ENCODE measurements at places on chromosomes 16 and 17. TPM values are rescaled to one million over a fixed set of nuclear protein-coding genes. Genes with fewer than 3 reads are reported as not detected.
A peak's percentile ranks its signal among the peaks of the same experiment; 100 is the strongest.

DNA sequence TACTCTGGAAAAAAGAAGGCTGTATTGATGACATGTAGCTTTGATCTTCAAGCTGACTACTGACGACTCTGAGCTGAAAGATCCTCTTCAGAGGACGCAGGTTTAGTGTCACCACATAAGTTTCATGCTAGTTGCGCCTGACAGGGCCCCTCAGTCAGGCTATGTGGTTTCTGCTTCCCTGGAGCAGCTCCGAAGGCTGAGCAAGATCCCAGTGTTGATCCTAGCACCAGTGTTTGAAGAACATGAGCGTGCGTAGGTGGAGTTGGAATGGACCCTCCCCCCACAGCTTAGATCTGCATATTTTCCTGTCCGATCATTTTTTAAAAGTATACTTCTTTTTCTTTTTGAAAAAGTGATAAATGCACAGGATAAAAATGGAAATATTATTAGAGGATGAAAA lies 17.3 kb downstream of the BANP start:
- no peak for DNase-seq

DNA sequence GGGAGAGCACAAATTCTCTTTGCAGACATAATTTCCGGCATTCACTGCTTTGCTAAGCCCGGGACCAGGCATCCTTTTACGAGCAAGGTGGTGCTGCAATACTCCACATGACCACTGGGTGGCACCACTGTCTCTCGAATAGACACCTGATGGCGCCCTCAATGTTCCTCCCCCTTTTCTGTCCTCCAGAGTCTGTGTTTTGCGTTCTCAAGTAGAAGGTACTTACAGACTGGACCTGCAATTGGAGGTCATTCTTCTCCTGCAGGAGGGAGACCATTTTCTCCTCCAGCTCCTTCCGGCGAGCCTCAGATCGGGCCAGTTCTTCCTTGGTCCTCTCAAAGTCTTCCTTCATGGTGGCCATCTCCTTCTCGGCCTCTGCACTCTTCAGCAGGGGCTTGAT lies 45.2 kb downstream of the MYH13 start:
- peak; percentile 83 for DNase-seq

The NPIPB9 gene
- 0.30 TPM for total RNA-seq

- no peak for DNase-seq
These were observed 90.5 kb downstream of the C16orf78 start for GRCh38 chr16:49464093-49464492.

DNA sequence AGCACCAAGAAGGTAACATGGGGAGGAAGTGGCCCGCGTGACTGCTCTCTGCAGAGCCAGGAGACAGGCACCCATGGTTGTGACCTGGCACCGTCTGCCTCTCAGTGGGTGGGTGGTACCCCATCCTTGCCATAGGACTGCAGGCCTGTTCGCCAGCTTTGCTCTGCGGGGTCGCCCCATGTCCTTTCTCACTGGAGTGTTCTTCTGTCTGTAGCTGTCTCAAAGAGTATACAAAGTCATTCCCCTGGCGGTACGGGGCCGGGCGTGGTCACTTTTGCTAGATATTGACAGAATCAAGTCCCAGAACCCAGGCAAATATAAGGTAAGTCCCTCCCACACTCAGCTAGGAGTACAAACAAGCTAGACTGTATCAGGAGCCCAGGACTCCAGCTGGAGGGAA lies 6.0 kb downstream of the TBC1D26 start:
- DNase-seq: no peak

GRCh38 chr17:29138971-29139691 lies 41.1 kb downstream of the MYO18A start:
- peak; percentile 78 for DNase-seq

- DNase-seq: no peak
These were observed 73.1 kb downstream of the KSR1 start for GRCh38 chr17:27529230-27529796.

The GUCY2D gene
- not detected for total RNA-seq

- peak; percentile 92 for DNase-seq
These were observed 580 bp downstream of the RANGRF start for GRCh38 chr17:8289103-8289397.

The SPATA32 gene
- total RNA-seq: not detected

- peak; percentile 76 for DNase-seq
These were observed 12.7 kb upstream of the STAC2 start for GRCh38 chr17:39238311-39238972.

GRCh38 chr16:77647726-77648125 lies 74.6 kb upstream of the NUDT7 start:
- DNase-seq: no peak

The PTRH2 gene
- 10.4 TPM for total RNA-seq

DNA sequence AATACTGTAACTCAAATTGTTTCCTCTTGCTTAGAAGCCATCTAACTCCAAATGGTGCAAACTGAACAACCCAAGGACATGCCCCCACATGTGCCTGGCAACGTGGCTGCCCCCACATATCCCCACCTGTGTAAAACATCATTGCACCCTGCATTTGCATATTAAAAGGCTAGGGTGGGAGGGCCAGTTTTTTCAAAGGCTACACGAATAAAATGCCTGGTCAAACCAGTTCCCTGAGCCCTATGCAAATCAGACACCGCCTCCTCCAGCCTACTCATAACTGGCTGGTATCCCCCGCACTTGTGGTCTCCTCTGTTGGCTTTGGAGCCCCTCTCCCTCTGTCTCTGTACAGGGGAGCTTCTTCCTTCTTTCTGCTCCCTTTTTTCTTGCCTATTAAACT lies 26.7 kb downstream of the C16orf54 start:
- DNase-seq: no peak

The CCL5 gene
- 4.2 TPM for total RNA-seq

The ARSG gene
- total RNA-seq: 3.3 TPM

The ELMO3 gene
- total RNA-seq: 0.79 TPM

DNA sequence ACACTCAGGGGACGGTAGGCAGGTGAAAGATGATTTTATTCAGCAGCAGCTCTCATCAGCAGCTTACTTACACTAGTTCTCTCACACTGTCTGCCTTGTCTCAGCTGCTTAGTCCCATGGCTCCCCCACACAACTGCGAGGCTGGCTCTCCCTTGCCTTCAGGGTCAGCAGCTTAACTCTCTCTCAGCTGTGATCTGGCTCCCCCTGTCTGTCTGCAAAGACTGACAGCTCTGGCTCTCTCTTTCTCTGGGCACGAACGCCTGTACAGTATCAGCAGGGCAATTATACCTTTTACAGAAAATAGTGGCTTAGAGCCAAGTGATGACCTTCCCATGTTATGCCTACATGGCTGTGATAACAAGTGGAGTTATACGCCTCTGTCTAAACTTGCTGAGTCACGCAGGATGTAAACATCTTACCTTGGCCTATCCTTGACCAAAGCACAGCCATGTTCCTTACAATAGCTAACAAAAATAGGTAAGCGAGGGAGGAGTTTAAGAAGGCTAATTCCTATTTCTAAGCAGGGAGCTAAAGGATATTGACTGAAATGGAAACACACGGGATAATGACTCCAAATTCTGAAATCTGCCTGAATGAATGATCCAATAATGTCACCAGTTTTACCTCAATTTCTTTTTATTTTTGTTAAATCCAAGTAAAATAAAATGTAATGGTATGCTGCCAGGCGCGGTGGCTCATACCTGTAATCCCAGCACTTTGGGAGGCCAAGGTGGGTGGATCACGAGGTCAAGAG lies 1.1 kb upstream of the NDUFAB1 start:
- DNase-seq: peak; percentile 38

The KRT36 gene
- not detected for total RNA-seq

- peak; percentile 52 for DNase-seq
These were observed 914 bp upstream of the GPRC5B start for GRCh38 chr16:19885451-19886072.

DNA sequence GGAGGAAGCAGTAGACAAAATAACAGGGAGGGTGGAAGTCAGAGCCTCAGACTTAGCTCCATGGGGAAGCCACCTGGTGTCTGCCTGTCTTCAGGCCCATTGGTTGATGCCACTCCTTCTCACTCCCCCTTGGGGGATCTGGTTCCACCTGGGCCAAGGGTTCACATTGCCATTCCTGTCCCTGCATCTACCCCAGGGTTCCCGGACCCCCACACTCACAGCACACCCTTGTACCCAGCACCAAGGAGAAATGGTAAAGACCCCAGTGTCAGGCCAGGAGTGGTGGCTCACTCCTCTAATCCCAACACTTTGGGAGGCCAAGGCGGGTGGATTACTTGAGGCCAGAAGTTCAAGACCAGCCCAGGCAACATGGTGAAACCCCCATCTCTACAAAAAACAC lies 1.0 kb upstream of the CA7 start:
- DNase-seq: no peak

DNA sequence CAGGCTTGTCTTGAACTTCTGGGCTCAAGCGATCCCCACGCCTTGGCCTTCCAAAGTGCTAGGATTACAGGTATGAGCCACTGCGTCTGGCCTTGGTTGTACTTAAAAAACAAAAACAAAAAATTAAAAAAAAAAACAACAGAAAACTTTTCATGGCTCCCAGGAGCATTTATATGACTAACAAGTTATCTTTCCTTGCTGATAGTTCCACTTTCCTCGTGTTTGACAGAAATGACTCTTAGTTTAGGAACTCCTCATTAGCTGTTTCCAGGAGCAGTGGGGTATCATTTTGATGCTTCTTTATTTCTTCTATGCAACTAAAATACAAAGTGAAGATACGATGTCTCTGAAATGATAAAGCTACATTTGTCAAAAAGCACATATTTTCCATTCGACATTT lies 165.4 kb downstream of the PRKCA start:
- DNase-seq: no peak

GRCh38 chr16:27781195-27781524 lies 231.2 kb downstream of the KATNIP start:
- DNase-seq: peak; percentile 62

The DNAAF1 gene
- not detected for total RNA-seq

The CES4A gene
- total RNA-seq: 6.7 TPM

The PERCC1 gene
- 0.27 TPM for total RNA-seq

The CTF1 gene
- total RNA-seq: 7.5 TPM

DNA sequence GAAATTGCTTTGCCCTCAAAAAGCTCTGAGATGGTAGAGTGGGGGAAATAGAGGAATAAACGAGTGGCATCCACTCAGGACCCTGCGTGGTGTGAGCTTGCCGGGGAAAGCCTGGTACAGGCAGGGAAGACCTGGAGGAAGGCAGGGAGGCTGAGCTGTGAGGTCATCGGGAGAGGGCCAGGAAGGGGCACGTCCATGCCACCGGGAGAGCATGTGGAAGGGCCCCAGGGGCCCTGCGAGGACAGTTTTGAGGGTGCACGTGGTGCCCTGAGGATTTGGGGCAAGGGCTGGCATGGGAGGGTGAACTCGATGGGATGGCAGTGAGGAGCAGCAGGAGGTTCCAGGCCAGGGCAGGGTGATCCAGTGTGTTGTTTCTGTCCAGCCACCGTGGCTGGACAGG lies 56.3 kb upstream of the CBFA2T3 start:
- DNase-seq: no peak

GRCh38 chr17:6749519-6749918 lies 6.3 kb upstream of the XAF1 start:
- no peak for DNase-seq

DNA sequence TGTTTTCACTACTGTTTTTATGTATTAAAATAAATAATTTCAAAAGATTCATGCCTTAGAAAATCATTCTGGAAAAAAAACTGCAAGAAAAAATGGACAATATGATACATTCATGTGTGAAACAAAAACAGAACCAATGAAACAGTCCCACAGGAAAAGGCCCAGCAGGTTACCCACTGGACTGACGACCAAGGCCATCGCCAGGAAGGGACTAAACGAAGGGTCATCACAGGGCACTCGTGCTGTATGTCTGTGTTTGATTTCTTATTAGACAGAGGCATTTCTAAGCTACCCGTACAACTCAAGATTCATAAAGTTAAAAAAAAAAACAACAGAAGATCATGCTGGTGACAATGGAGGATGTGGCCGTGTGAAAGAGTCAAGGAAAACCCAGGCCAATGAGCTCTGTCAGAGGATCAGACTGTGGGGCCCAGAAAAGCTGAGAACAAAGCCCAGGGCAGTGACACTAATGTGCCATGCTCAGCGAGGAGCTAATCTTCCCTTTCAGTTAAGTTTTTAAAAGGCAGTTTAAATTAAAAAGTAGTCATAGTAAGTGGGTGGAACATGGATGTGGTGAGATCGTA lies 31.8 kb downstream of the NSMCE1 start:
- DNase-seq: no peak

GRCh38 chr16:10013774-10014173 lies 168.5 kb downstream of the GRIN2A start:
- no peak for DNase-seq

- no peak for DNase-seq
These were observed 49.5 kb upstream of the CRHR1 start for GRCh38 chr17:45734598-45734997.

The NT5C gene
- total RNA-seq: 25.5 TPM

GRCh38 chr16:47971225-47971624 lies 184.6 kb downstream of the ABCC12 start:
- DNase-seq: no peak

DNA sequence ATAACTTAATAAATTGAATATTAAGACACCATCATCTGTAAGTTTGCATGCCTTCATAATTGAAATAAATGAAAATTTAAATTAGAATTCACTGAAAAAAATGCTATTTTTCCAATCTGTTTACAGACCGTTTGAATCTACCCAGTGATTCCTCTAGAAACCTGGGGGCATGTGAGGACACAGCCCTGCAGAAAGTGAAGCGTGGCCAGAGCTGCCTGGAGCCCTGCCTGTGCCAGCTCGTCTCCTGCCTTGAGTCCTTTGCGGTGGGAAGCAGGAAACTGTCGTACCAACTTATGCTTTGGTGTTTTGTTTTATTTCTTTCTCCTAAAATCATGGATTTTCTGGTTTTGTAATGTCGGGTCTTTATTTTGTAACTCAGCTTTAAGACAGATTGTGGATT lies 67.8 kb upstream of the FA2H start:
- DNase-seq: no peak

The TLE7 gene
- not detected for total RNA-seq

DNA sequence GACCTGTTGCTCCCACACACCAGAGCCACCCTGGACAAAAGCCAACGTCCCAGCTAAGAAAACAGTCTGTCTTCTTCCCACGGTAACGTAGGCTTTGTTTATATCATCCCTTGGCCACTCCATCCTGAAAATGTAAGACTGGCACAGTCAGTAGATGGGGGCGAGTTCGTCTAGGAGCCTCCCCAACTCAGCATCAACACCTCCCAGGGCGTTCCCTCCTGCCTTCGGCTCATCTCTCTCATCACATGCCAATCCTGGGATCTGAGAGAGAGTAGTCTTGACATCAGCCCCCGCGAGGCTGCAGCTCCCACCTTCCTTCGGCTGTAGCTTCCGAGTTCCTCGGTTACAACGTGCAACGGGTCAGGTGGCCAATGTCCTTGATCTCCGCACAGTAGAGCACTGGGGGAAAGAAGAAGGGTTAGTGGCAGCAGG lies 894 bp downstream of the RNF227 start:
- no peak for DNase-seq

GRCh38 chr16:47110939-47111338 lies 32.8 kb downstream of the NETO2 start:
- no peak for DNase-seq

DNA sequence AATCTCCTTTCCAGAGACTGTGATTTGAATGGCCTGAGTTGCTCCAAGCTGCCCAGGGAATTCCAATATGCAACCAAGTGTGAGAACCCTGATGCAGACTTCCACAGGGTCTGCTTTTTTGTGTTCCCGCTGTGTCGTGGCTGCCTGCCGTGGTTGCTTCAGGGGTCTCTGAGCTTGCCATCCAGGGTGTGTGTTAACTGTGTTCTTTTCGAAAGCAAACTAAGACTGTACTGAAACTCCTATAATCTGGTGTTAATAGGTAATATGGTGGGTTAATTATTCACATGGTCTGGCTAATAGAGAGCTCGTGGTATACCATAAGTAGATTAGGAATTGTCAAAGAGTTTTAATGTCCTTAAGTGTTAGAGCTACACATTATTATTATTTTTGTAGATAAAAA lies 20.7 kb downstream of the UBN1 start:
- no peak for DNase-seq
